ENCODE measurements at places on chromosomes 4 and X.
A peak's percentile ranks its signal among the peaks of the same experiment; 100 is the strongest.

DNA sequence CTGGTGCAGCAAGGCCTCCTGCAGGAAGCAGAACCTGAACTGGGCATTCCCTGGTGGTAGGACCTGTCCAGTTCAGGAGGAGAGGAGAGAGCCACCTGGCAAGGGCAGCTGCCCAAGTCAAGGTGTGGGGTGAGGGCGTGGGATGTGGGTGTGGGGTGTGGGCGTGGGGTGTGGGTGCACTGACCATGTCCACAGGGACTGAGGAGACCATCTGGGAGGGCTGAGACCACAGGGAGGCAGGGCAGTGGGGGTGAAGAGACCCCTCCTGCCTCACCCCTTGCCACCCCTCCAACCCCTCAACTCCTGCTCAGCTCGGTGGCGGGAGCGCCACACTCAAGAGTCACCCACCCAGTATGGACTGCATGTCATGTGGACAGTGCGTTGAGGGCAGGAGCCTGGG, 117.9 kb downstream of the CPZ start:
- DNase-seq, result no peak

DNA sequence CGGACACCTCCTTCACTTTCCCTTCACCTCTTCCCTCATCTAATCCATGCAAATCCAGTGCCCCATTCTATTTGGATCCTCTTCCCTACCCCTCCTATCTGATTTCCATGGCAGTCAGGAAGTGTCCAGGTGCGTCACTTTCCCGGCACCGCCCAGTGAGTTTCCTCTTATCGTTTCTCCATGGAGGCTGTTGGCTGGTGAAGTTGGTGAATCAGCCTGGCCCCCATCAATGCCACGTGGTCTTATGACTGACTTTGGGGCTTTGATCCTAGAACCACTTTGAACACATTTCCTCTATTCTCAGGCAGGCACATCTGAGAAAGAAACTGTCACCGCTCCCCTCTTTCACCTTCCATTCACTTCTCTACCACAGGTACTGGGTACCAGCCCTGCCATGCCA, 137.8 kb downstream of the CEP135 start:
- DNase-seq, result no peak

DNA sequence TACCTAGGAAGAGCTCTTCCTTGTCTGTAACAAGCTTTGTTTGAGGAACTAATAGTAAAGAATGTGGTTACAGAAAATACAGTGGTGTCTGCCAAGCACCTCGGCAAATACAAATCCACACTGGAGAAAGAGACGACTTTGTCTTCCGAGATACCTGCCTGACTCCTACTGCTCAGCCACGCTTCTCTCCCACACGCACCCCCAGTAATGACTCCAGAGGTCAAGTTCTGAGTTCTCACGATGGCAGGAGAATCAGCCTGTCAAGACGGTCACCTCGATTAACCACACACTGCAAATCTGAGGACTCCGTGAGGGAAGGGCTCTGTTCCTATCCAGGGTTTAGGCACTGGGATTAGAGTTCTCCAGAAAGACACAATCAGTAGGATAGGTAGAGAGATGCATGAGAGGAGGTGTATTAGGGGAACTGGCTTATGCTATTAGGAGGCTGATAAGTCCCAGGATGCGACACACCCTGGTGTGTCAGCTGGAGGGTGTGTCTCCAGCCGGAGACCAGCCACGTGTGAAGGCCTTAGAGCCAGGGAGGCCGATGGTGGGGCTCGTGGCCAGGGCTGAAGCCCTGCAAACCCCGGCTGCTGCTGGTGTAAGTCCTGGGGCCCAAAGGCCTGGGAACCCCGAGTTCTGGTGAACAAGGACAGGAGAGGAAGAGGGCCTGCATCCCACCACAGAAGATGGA, 8.4 kb upstream of the TRIML2 start:
- no peak for DNase-seq

DNA sequence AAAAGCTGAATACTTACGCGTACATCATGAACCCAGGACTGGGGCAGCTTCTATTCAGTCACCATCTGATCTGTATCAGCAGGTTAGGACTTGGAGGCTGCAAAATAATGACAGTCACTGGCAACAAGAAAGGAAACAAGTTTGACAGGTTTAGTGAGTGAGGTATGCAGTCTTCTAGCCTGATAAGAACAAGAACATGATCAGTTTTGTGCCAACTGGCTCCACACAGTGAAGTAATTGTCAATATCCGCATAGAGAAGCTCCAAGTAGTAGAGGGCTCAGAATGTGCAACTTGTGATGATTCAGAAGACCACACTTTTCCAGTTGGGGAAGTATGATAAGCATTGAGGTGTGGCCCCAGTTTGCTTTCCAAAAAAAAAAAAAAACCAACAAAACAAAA, at the start of gene TMPRSS11F:
TMPRSS11F (minus strand) TSS at position 77 of the 400 bp plus-strand sequence; CDS start at position 28, 49 bp downstream.
- DNase-seq, result no peak

- DNase-seq, result no peak
Measured at GRCh38 chrX:19212037-19212436, 89.8 kb upstream of the ADGRG2 start.

DNA sequence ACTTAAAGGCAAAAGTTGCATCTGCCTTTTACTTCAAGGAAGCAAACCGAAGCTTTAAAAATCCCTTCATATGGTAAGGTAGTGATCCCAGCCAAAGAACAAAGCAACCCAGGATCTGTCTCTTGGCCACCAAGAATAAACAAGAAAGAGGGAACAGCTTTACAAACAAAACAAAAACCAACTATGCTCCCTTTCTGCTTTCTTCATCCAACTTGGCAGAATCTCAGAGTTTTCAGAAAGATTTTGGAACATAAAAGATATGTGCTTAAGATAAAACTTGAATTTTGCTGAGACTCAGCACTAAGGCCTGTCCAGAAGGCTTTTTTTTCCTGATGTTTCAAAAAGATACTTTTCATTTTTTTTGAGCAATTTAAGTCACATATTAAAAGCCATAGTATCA, 94.0 kb downstream of the COL4A6 start:
- no peak for DNase-seq

GRCh38 chr4:7607156-7607910, 172.6 kb upstream of the PSAPL1 start:
- DNase-seq, result no peak

DNA sequence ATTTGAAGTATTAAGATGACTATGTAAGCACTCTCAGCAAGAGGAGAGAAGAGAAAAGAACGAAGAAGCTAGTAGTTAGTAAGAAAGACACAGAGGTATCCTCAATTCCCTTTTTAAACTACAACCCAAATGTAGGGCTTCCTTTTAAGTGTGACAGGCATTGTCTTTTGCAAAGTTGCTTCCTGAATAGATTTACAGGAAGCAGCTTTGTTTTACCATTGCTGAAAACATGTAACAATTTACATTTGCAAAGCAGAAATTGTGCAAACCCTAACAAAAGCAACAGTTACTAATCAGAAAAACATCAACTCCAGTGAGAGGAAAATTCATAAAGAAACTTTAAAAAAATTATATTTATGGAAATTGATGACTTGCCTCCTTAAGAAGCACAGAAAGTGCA, 96.4 kb downstream of the FAM13A start:
- no peak for DNase-seq

DNA sequence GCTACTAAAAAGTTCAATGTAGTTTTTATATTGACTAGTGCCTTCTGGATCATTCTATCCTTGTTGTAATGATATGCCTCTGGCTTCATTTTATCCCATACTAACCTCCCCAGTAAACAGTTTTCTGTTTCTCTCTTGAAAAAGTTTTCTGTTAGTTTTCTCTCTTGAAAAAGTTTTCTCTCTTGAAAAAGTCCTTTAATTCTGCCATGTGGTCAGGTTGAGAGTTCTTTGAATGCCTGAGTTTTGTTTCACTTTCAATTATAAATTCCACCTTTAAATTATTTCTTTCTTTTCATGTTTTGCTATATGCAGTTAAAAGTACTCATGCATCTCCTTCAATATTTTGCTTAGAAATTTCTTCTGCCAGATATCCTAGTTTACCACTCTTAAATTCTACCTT, 1139.6 kb downstream of the STPG2 start:
- no peak for DNase-seq

DNA sequence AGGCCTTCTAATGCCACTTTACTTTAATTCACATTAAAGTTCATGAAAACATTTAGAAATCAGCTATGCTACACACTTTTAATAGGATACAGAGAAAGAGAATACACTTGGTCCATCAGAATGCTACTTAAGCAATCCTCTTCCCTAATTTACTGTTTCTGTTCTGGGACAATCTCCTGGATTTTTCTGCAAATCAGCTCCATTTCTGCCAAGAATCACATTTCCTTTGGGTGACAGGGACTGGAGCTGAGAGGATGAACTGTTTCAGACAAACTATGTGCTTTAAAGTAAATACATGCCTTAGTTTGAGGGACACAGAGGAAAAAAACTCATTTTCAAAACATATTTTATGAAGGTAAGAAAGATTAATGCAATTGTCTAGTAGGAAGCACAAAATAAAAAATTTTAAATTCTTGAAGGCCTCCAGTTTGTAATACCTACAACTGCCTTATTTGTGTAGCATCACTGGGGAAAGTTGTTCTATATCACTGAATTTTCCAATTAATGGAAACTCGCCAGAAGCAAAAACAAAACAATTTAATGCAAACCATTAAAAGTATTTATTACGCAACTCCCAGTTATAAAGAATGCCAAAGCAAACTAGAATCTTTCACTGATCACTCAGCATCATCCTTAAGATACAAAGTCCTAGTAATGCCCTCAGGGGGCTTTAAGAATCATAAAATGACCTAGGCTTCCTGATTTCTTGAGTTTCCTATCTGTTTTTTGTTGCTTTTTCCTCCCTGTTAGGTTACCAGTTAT, 36.3 kb downstream of the BCLAF3 start:
- no peak for DNase-seq

DNA sequence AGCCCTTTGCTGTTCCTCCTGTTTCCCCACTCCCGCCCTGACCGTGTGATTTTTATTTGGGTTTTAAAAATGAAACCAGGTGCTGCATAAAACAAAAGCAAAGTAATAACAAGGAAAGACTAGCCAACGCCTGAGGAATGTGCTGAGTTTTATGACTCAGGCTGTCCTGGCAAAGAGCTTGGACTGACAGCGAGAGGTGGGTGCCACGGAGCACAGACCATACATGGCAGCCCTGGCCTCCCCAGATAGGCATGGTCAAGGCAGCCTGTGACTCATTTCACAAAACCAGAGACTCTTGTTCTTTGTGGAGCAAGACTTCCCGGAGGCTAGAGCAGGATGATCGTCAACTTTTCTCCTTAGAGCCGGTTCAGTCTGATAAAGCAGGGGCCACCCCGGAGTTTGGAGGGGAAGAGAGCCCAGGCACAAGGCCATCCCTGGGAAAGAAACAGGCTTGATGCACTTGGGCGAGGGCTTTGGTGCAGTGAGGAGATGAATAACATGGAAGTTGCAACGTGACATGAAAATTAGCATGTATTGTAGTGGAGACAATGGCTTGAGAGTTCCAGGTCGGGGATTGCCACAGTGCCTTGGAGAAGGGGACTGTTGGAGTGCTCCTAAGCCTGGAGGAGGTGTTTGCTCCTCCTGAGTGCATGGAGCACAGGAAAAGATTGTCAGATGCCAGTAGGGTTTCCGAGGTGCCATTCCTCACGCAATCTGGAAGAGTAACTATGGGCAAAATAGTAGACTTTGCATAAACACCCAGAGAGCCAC, 54.8 kb downstream of the C4orf51 start:
- DNase-seq, result peak; percentile 59

DNA sequence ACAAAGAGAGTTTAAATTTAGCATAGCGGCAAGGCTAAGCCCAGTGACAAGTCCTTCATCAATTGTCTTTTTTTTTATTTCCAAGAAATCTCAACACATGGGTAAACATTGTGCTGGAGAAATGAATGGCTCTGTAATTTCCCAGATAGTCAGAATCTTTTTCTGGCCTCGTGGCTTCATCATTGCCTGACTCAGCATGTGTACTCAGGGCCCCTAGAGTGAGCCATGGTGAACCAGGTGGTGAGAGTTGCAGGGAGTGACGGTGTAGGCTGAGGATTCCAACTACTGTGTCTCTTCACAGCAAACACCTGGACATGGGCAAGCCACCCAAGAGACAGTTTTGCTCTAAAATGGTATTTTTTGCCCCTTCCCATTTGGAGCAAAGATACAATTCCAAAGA, 43.1 kb upstream of the UCP1 start:
- DNase-seq, result no peak

DNA sequence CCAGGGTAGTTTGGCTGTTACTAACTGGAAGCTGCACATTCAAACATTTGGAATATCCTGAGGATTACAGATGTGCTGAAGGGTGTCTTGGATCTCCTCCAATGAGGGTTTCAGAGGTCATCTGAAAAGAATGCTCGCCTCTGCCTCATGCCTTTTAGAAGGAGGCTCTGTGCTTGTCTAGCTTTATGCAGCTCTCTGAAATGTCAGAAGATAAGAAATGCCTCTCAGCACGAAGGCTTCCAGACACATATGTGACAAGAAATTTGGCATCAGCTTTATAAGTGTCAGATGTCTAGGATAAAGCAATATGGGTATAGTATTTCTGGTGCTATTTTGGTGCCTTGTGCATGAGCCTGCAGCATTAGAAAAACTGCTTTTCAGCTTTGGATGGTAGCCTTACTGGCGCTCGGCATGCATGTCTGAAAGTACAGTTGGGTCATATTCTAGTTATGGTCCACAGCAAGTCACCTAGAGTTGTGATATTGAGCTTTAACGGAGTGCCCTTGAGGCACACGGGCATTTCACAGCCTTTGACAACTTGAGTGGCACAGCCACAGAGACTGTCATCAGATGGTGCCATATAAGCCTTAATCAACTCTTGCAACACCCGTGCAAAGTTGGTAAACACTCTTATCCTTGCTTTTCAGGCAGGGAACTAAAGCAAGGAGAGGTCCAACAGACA, 70.8 kb upstream of the PGRMC2 start:
- peak; percentile 83 for DNase-seq

DNA sequence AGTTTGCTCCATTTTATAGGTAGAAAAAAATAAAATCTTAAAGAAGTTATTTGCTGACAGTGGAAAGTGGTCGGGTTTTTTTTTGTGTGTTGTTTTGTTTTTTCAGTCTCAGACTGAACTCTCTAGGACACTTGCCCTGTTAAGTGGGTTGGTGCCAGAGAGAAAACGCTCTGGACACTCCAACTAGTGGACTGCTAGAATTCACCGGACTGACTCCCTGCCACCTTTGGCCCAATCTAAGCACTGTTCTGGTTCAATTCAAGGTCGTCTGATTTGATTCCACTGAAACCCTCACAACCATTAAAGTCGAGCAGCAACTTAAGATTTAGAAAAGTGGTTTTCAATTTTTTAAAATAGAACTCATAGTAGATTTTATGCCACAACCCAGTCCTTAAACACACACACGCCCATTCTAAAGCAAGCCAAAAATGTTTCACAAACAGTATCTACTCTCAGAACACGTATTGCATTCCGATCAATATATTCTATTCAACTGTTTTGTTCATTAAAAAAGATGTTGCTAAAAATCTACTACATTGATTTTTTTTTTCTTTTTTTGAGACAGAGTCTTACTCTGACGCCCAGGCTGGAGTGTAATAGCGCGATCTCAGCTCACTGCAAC, 27.3 kb downstream of the RWDD4 start:
- no peak for DNase-seq

DNA sequence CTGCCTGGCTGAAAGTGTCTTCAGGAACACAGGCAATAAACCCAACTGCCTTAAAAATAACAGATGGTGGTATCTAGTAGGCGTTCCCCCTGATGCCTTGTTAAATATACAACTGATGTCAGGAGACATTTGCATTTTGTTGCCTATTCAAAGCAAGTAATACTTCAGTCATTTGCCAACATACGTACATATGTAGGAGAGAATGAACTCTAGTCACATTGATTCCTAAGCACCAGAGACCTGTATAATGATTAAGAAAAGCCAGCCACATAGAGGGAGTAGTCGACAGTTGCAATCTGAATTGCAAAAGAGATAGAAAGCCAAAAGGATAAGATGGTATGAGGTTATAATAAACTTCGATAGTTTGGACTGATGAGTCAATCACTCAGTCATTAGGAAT, 191.0 kb upstream of the EMCN start:
- DNase-seq, result no peak

- DNase-seq, result no peak
Measured at GRCh38 chr4:164700471-164700870, 53.5 kb upstream of the SMIM31 start.

Measured in SW 1271 (cell line).